ENCODE measurements at places on chromosomes 2 and 18.
A peak's percentile ranks its signal among the peaks of the same experiment; 100 is the strongest.

- no peak for DNase-seq
These were observed 229.7 kb downstream of the KLHL29 start for GRCh38 chr2:23614701-23615100.

DNA sequence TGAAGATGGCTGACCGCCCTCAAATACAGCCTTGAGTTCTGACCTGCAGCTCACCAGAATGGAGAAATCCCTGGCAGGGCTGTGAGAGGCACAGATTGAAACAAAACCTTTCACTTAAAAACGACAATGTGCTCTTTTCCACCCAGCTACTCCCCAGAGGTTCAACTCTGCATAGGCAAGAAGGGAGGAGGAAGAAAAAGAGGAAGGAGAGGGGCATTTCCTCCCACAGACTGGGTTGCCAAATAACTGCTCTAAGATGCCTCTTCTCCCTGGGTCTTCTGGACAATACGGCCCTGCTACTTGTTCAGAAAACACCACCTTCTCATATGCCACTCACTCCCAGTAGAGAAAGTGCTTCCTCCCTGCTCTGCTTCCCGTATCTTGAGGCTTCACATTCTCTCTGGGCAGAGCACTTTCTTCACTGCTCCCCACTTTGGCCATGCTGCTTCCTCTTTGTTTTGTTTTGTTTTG is 136.4 kb upstream of the SLC1A4 start:
- no peak for DNase-seq

- no peak for DNase-seq
These were observed 187.9 kb downstream of the TCF4 start for GRCh38 chr18:55400081-55400480.

- no peak for DNase-seq
These were observed 5.4 kb downstream of the MARS2 start for GRCh38 chr2:197710424-197711042.

DNA sequence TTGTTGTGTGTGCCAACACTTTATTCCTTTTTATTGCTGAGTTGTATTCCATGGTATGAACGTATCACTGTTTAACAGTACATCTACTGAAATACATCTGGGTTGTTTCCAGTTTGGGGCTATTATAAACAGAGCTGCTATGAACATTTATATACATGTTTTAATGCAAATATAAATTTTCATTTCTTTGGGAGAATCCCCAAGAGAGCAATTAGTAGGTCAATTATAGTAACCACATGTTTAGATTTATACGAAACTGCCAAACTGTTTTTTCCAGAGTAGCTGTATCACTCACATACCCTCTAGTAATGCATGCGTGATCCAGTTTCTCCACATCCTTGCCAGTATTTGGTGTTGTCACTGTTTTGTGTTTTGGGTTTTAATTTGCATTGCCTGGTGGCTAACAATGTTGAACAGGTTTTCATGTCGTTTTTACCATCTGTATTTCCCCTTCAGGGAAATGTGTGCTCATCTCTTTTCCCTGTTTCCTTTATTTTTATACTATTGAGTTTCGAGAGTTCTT is 81.0 kb downstream of the TMEM131 start:
- no peak for DNase-seq

GRCh38 chr2:225938991-225939390 is 539.5 kb downstream of the NYAP2 start:
- DNase-seq: no peak

DNA sequence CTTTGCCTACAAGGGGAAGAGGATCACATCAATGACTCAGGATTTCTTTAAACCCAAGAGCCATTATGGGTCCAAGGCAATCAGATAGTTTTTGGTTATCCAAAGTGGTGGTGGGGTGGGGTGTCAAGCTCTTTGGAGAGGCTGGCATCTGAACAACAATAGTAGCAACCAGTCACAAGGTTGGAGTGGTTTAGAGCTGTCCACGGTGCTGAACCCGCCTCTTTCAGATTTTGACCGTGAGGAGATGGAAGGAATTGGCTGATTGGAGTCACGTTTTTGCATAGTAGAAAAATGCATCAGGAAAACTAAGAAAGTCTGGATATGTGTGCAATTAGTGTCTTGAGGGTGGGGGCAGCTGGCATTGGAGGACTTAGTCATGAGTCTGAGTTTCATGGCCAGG is 159.9 kb downstream of the LOXHD1 start:
- no peak for DNase-seq

DNA sequence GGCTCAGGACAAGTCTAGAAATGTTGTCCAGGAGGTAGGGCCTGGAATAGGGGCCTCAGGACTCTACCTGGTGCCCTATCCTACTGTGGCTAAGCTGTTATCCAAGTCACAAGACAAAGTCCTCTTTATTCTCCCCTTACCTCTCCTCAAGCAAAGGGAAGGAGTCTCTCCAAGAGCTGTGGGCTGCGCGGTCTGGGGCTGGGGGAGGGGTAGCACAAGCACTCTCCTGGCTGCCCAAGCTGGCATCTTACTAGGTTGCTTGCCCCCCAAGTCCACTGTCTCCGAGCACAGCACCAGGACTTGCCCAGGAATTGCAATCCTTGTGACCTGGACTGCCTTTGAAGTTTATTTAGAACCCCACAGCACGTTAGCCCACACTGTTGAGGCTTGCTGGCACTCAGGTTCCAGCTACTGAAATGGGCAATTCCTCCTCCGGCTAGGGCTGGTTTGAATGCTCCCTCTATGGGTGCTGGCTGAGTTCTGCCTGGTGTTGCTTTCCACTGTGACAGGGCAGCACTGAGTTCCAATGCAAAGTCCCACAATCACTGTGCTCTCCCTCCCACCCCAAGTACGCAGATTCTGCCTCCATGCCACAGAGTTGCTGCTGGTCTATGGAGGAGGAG is 18.5 kb downstream of the DHRS9 start:
- no peak for DNase-seq

- DNase-seq: no peak
These were observed 183.6 kb downstream of the SMAD7 start for GRCh38 chr18:48767090-48767690.

- no peak for DNase-seq
These were observed 5.9 kb downstream of the TRIB2 start for GRCh38 chr2:12722447-12723316.

- DNase-seq: no peak
These were observed 257.2 kb downstream of the TXNL1 start for GRCh38 chr18:56381196-56381595.

- DNase-seq: no peak
These were observed 17.7 kb upstream of the CIB4 start for GRCh38 chr2:26658691-26659346.

GRCh38 chr2:23658466-23658942 is 268.4 kb downstream of the ATAD2B start:
- no peak for DNase-seq

- no peak for DNase-seq
These were observed 48.6 kb downstream of the RNU4ATAC start for GRCh38 chr2:121579309-121579708.

GRCh38 chr18:51196118-51196810 is 1.2 kb downstream of the MEX3C start:
- peak; percentile 34 for DNase-seq

GRCh38 chr2:44392338-44392943 is 30.7 kb downstream of the CAMKMT start:
- DNase-seq: no peak

DNA sequence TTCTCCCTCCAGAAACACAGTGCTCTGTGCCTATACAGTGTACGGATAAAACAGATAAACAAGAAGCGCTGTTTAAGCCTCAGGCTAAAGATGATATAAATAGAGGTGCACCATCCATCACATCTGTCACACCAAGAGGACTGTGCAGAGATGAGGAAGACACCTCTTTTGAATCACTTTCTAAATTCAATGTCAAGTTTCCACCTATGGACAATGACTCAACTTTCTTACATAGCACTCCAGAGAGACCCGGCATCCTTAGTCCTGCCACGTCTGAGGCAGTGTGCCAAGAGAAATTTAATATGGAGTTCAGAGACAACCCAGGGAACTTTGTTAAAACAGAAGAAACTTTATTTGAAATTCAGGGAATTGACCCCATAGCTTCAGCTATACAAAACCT is 70.7 kb downstream of the TANK start:
- DNase-seq: no peak

DNA sequence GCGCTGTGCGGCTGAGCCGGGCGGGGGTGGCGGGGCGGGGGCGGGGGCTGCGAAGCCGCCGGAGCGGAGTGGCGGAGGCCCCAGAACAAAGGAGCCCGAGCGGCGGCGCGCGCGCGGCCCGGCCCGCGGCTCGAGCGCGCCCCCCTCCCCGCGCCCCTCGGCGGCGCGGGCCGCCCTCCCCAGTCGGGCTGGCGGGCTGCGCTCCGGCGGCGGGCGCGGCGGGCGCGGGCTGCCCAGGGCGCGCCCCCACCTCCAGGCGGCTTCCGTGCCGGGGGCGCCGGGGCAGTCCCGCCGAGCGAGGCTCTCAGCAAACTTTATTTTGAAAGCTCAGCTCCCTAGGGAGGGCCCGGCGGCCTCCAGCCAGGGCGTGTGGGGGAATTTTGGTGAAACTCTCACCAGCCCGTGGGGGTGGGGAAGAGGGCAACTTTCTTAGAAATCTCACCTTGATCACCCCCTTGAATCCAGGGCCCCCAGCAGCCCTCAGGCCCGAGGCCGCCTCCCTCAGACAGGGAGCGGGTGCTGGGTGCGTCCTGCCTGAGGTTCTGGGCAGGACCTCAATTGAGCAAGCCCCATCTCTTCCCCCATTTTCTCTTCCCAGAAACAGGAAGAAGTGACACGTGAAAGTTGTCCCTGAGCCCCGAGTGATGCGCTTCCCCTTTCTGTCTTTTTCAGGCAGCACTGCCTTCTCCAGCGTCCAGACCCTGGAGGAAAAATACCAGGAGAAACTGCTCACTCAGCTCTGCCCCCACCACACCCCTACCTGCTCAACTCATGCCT is 786 bp downstream of the TET3 start:
- DNase-seq: no peak

DNA sequence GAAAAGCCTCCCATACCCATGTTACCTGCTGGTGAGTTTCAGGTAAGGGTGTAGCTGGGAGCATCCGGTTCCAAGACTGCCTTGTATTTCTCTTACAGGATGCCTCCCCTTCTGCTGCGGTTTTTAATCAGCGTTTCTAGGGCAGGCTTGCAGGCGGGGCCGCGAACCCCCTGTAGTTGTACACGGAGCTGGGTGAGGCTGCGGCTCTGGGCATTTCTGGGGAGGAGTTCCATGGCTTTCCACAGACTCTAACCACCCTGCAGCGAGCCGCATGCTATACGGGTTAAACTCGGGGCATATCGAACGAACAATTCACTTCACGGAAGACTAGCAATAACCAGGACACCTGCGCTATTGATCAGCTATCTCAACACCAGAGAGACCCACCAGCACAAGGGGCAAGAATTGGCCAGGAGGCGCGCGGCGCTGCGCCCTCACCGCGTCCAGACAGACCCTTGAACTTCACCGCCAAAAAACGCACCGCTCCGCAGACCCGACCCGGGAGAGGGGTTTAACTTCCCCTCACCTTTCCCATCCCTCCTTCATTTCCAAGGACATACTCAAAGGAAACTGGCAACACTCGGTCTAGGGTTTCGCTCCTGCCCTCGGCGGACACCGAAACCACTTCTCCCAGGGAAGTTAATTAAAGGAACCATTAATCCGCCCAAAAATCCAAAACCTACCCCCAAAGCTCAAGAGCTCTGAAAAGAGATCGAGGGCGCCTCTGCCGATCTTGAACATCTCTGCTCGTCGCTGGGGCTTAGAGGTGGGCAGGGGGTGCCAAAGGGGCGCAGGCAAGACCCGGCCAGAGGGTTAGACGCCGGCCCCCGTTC is 909 bp downstream of the TGFA start:
- DNase-seq: no peak

DNA sequence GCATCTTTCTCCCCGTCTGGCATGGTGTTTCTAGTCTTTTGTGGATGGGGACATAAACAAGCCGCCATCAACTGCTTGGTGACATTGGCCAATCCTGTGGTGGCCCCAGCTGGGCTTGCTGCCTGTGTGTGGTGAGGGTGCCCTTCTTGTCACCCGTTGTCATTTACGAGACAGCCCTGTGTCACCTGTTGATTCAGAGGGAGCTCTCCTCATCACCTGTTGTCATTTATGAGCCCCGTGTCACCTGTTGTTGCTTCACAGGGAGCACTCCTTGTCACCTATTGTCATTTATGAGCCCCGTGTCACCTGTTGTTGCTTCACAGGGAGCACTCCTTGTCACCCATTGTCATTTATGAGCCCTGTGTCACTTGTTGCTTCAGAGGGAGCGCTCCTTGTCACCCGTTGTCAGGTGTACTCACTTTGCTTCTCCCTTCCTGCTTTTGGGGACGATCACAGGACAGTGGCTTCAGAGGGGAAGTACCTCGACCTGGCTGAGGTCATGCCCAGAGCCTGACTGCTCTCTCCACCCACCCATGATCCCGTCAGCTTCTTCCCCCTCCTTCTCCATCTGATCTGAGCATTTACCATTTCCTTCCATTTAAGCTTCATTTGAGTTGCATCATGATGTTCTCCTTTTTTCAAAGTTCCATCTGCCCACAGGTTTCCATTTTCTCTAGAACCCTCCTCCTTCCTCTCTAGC is 29.1 kb downstream of the HPCAL1 start:
- DNase-seq: no peak

- DNase-seq: no peak
These were observed 9.5 kb downstream of the COPS7B start for GRCh38 chr2:231795525-231796327.

DNA sequence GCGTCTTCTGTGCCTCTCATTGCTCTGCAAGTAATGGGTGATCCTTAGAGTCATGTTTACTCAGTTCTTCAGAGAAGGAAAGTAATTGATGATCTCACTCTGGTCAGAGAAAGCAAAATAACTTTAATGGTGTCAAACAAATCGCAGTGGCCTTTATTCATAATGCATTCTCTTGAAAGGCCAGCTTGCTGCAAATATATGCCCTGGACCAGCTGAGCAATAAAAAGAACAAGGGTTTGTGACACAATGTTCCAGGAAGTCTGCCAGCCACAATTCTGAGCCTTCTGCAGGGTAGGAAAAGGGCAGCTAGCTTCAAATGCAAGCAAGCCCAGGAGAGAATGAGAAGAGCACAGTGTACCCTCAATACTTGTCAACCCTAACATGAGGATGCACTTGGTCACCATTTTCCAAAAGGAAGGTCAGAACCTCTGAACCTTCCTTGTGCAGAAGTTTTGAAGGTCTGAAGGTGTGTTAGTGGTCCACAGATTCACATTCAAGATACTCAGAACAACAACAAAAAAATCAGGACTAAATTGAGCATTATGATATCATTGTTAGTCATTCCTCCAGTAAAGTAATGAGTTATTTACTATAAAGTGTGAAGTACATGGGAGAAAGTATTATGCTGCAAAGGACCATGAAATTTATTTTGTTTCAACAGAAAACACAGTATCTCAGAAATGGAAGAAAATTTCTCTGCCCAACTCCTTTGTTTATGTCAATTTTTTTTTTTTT is 355.6 kb downstream of the PAX3 start:
- no peak for DNase-seq

- no peak for DNase-seq
These were observed 95.9 kb downstream of the DGKD start for GRCh38 chr2:233449921-233450863.

Measured in activated CD4-positive, alpha-beta T cell treated with anti-CD3 and anti-CD28 coated beads for 1 hour (primary cell).